WTC11 (cell line): ENCODE measurements at places on chromosomes 1 and 21. TPM values are rescaled to one million over a fixed set of nuclear protein-coding genes. Genes with fewer than 3 reads are reported as not detected.

The PDC gene
- total RNA-seq, result not detected in 3 replicates

The TFF2 gene
- total RNA-seq, result 0.33 TPM in 1 of 3 replicates, not detected in the others

The PLCH2 gene
- total RNA-seq, result 0.05 to 0.18 TPM (median 0.17 TPM) in 3 replicates

The SNX7 gene
- total RNA-seq, result 12.9 to 15.7 TPM (median 14.8 TPM) in 3 replicates
